T-helper 2 cell treated with Interferon-gamma antibody and Interleukin-4, amounts not matched to agents 5 μg/mL and 100 μg/mL, for 36 hours (primary cell): ENCODE measurements at places on chromosomes 12 and 14.

DNA sequence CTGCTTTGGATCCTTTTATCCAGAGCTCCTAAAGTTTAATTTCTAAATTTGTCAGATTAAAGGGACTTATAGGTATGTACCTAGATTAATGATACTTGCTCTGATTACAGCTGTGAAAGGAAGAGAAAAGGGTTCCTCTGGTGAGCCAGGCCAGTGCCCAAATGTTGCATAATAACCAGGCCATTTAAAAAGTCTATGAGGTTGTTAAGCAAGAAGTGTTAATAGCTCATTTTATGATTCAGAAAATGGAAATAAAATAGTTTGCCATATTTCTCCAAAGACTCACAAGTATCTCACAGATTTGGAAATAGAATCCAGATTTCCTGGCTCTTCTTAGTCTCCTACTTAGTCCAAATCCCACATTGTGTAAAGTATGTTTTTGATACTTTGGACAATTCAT lies 67.6 kb downstream of the SLC38A6 start:
- no peak overlapping the region for H3K27ac ChIP-seq
- no peak for DNase-seq
- H3K4me1 ChIP-seq: peaks cover 1% of the 10 kb centered on the region
- no peaks in the 10 kb centered on the region for H3K27me3 ChIP-seq
- H3K36me3 ChIP-seq: peaks cover 2% of the 10 kb centered on the region
- H3K4me3 ChIP-seq: no peak overlapping the region

GRCh38 chr14:22565391-22565945 lies 23.6 kb downstream of the DAD1 start:
- peaks cover 51% of the 10 kb centered on the region for H3K36me3 ChIP-seq
- peaks cover 89% of the 10 kb centered on the region for H3K4me1 ChIP-seq
- no peaks in the 10 kb centered on the region for H3K27me3 ChIP-seq
- H3K27ac ChIP-seq: peak overlapping the region; percentile 96
- H3K4me3 ChIP-seq: peak overlapping the region; percentile 62

GRCh38 chr12:69024413-69024812 lies 91.4 kb upstream of the CPM start:
- H3K36me3 ChIP-seq: no peaks in the 10 kb centered on the region
- no peak overlapping the region for H3K27ac ChIP-seq
- H3K27me3 ChIP-seq: no peaks in the 10 kb centered on the region
- H3K4me3 ChIP-seq: no peak overlapping the region

DNA sequence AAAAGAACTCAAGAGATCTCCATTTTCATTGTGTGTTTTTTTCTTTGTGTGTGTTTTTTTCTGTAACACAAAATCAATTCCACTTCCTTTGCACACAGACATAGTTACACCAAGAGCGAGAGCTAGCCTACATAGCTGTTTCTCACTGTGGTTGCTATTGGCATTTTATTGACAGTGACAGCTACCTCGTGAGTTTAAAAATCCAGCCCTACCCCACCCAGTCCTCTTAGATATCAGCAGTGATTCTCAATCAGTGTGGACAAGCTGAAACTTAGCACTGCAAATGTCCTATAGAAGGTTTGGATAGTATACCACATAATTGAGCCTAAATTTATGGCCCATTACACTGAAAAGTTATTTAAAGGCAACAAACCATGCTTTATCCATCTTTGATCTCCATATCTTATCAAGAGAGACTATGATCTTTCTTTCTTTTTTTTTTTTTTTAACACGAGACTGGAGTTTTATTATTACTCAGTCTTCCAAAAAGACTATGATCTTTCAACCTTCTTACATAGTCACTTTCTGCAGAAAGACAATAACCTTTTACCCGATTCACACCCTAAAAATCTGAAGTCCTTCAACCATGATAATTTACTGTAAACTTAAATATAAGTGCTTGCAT lies 46.8 kb downstream of the ATP2B1 start:
- H3K36me3 ChIP-seq: no peaks in the 10 kb centered on the region
- peaks cover 19% of the 10 kb centered on the region for H3K4me1 ChIP-seq
- H3K27me3 ChIP-seq: no peaks in the 10 kb centered on the region

- H3K36me3 ChIP-seq: peaks cover 27% of the 10 kb centered on the region
- no peak overlapping the region for H3K27ac ChIP-seq
- H3K27me3 ChIP-seq: no peaks in the 10 kb centered on the region
- H3K4me1 ChIP-seq: no peaks in the 10 kb centered on the region
These were observed 8.9 kb upstream of the RPLP0 start for GRCh38 chr12:120209851-120210250.

GRCh38 chr12:65657635-65658034 lies 166.6 kb upstream of the HMGA2 start:
- H3K27me3 ChIP-seq: peaks cover 4% of the 10 kb centered on the region
- no peak overlapping the region for H3K27ac ChIP-seq
- H3K4me3 ChIP-seq: no peak overlapping the region
- H3K4me1 ChIP-seq: peaks cover 3% of the 10 kb centered on the region

GRCh38 chr12:116245189-116245588 lies 32.3 kb downstream of the MED13L start:
- peaks cover 39% of the 10 kb centered on the region for H3K4me1 ChIP-seq
- DNase-seq: no peak
- no peak overlapping the region for H3K4me3 ChIP-seq

DNA sequence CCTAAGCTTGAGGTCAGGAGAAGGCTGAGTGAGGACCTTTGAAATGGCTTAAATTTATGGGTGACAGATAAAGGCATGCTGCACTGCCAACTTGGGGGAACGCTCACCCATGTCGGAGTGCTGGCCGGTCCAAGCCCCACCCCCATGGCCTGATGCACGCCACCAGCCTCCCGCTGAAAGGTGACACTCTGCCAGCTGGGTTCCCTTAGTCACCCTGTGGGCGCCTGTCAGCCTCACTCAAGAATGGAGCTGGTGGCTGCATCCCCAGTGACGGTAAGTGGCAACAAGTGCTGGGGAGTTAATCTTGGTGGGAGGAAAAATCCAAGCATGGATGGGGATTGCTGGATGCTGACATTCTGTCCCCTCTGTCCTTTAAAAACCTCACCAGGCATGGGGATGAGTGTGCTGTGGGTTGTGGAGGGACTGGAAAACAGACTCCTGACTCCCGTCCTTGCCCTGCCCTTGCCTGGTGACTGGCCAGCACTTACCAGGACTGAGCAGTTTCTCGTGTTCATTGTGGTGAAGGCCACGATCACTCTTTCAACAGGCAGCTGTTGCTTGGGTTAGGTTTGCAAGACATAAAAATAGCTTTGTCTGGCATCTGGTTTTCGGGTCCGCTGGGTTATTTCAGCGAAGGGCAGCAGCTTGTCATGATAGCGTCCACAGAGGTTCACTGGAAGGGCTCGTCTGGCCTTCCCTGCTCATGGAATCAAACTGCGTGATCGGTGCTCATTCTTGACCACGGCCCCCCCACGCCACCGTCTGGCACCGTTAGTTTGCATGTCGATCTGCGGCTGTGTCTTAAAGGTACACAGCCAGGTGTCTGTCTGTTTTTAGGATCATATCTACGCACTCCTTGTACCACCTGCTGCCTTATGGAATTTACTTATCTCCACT lies 15.0 kb downstream of the ACACB start:
- H3K27ac ChIP-seq: no peak overlapping the region
- H3K36me3 ChIP-seq: no peaks in the 10 kb centered on the region
- H3K27me3 ChIP-seq: peaks cover 2% of the 10 kb centered on the region
- H3K4me3 ChIP-seq: no peak overlapping the region
- no peaks in the 10 kb centered on the region for H3K4me1 ChIP-seq

- H3K4me1 ChIP-seq: peaks cover 6% of the 10 kb centered on the region
- no peak for DNase-seq
- H3K36me3 ChIP-seq: peaks cover 8% of the 10 kb centered on the region
- H3K27me3 ChIP-seq: no peaks in the 10 kb centered on the region
- no peak overlapping the region for H3K27ac ChIP-seq
These were observed 71.4 kb downstream of the RIC8B start for GRCh38 chr12:106845902-106846301.

- no peak overlapping the region for H3K4me3 ChIP-seq
- H3K27ac ChIP-seq: no peak overlapping the region
These were observed 16.8 kb downstream of the GALNT6 start for GRCh38 chr12:51374361-51374760.

GRCh38 chr14:68198713-68199495 lies 379.3 kb downstream of the RAD51B start:
- H3K4me3 ChIP-seq: no peak overlapping the region
- DNase-seq: no peak
- H3K4me1 ChIP-seq: peaks cover 17% of the 10 kb centered on the region
- peaks cover 2% of the 10 kb centered on the region for H3K36me3 ChIP-seq
- H3K27ac ChIP-seq: no peak overlapping the region

DNA sequence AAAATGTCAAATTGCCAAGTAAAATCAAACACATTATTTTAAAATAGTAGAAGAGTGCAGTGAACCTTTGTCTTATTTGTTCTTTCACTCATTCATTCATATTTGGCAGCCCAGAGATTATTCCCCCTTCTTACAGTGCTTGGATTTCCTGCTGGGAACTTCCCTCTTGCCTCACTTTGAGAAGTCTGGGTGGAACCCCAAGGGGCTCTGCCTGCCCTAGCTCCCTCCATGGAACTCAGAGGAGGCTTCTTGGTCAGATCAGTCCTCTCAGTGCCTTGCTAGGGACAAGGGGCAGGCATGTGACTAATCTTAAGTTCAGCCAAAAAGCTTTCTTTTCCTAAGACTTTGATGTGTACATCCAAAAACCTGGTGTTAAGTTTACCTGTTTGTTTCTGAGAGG lies 84.7 kb upstream of the OVCH1 start:
- no peak for DNase-seq
- H3K4me1 ChIP-seq: no peaks in the 10 kb centered on the region
- H3K4me3 ChIP-seq: no peak overlapping the region
- no peak overlapping the region for H3K27ac ChIP-seq

GRCh38 chr12:10366875-10367274 lies 23.0 kb downstream of the KLRK1 start:
- no peak for DNase-seq
- H3K27ac ChIP-seq: no peak overlapping the region
- H3K4me3 ChIP-seq: no peak overlapping the region
- peaks cover 2% of the 10 kb centered on the region for H3K4me1 ChIP-seq
- no peaks in the 10 kb centered on the region for H3K36me3 ChIP-seq
- H3K27me3 ChIP-seq: peaks cover 6% of the 10 kb centered on the region

DNA sequence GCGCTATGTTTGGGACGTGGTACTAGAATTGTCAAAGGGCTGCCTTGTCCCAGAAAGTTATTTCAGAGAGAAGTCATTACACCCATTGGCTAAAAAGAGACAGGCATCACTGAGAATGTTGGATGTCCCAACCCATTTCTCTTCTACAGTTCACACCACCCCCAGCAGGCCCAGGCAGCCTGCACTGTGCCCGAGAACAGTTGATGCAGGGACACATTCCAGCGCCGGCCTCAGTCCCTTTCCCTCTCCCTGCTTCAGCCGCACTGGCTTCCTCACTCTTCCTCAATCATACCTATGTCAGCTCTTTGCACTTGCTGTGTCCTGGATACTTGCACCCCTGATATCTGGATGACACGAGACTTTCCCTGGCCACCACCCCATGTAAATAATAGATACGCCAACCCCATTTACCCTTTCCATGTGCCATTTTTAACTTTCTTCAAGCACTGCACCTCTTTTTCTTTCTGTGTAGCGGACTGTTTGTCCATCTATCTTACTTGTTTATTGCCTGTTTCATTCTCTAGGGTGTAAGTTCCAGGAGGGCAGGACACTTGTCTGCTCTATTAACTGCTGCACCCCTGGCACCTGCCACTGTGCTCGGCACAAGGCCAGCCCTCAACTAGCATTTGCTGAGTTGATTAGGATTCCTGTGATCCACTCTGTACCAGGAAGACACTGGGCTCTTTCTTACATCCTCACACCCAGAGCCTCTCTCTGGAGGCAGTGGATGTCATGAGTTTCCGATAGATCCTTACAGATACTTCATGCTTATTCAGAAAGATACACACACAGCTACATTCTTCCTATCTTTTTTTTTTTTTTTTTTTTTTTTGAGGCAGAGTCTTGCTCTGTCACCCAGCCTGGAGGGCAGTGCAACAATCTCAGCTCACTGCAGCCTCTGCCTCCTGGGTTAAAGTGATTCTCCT lies 76.6 kb upstream of the CEP83 start:
- H3K4me1 ChIP-seq: peaks cover 10% of the 10 kb centered on the region
- no peak overlapping the region for H3K27ac ChIP-seq
- no peak overlapping the region for H3K4me3 ChIP-seq
- peaks cover 3% of the 10 kb centered on the region for H3K27me3 ChIP-seq

DNA sequence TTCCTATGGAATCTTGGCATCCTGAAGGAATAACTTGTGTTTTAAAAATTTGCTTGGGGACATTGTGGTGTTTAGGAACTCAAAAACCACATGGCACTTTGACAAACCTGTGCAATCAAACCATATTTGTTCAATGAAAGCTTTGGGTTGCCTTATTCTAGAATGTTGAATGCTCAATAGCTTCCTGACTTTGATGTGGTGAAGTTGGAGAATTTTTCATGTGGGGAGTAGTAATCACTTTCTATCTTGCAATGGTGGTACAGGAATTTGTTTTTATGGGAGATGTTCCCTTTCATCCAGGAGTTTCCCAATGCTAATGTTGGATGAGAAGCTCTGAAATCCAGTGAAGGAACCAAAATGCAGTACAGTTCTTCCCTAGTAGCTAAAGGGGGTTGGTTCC lies 42.2 kb upstream of the LDHB start:
- no peaks in the 10 kb centered on the region for H3K36me3 ChIP-seq
- H3K27ac ChIP-seq: no peak overlapping the region
- no peak overlapping the region for H3K4me3 ChIP-seq
- H3K27me3 ChIP-seq: peaks cover 7% of the 10 kb centered on the region
- DNase-seq: no peak
- no peaks in the 10 kb centered on the region for H3K4me1 ChIP-seq

GRCh38 chr12:91507754-91508153 lies 325.1 kb upstream of the DCN start:
- H3K27ac ChIP-seq: no peak overlapping the region
- no peaks in the 10 kb centered on the region for H3K36me3 ChIP-seq
- H3K4me1 ChIP-seq: no peaks in the 10 kb centered on the region
- no peak for DNase-seq
- no peaks in the 10 kb centered on the region for H3K27me3 ChIP-seq

DNA sequence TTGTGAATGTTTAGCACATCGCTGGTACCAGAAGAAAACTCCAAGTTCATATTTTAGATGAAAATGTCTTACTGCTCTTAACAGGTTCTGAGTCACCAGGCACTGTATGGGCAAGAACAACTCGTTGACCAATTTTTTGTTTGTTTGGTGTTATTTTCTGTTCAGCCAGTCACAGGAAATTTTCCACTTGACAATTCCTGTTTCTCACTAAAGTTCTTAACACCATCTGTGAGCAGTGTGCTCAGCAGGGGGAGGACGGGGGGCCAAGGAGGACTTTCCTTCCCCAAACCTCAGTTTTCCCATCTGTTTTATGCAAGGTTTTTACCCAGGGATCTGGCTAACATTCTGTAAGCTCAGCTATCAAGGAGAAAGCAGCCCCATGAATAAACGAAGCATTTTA lies 3.0 kb downstream of the NUAK1 start:
- no peak for DNase-seq
- H3K4me3 ChIP-seq: no peak overlapping the region
- peaks cover 7% of the 10 kb centered on the region for H3K4me1 ChIP-seq
- peaks cover 59% of the 10 kb centered on the region for H3K27me3 ChIP-seq
